ENCODE measurements at places on chromosomes 12 and 14. TPM values are rescaled to one million over a fixed set of nuclear protein-coding genes. Genes with fewer than 3 reads are reported as not detected.

The GLIPR1L2 gene
- total RNA-seq = not detected

The SDR9C7 gene
- 2.9 TPM for total RNA-seq

- no peak for DNase-seq
- no peaks in the 10 kb centered on the region for H3K4me1 ChIP-seq
- no peak overlapping the region for H3K27ac ChIP-seq
- H3K36me3 ChIP-seq = no peaks in the 10 kb centered on the region
- no peak overlapping the region for H3K4me3 ChIP-seq
Measured at GRCh38 chr14:35218963-35219362, 73.2 kb upstream of the PSMA6 start.

GRCh38 chr12:66025477-66025876, 105.1 kb downstream of the LLPH start:
- no peak overlapping the region for H3K27ac ChIP-seq
- H3K4me3 ChIP-seq = no peak overlapping the region
- H3K4me1 ChIP-seq = no peaks in the 10 kb centered on the region
- DNase-seq = no peak
- no peaks in the 10 kb centered on the region for H3K27me3 ChIP-seq

The DHRS7 gene
- 43.1 TPM for total RNA-seq

GRCh38 chr14:54338696-54339317, 58.0 kb upstream of the CDKN3 start:
- no peaks in the 10 kb centered on the region for H3K36me3 ChIP-seq
- no peak overlapping the region for H3K27ac ChIP-seq
- H3K4me1 ChIP-seq = no peaks in the 10 kb centered on the region
- DNase-seq = no peak

- no peaks in the 10 kb centered on the region for H3K27me3 ChIP-seq
- no peak overlapping the region for H3K4me3 ChIP-seq
- H3K4me1 ChIP-seq = peaks cover 43% of the 10 kb centered on the region
- no peak overlapping the region for H3K27ac ChIP-seq
- H3K36me3 ChIP-seq = peaks cover 37% of the 10 kb centered on the region
Measured at GRCh38 chr12:116929885-116930284, 19.1 kb downstream of the FBXW8 start.

- DNase-seq = no peak
- no peaks in the 10 kb centered on the region for H3K4me1 ChIP-seq
- no peak overlapping the region for H3K4me3 ChIP-seq
- no peaks in the 10 kb centered on the region for H3K27me3 ChIP-seq
- H3K27ac ChIP-seq = no peak overlapping the region
Measured at GRCh38 chr12:131637986-131638385, 72.9 kb upstream of the SFSWAP start.

DNA sequence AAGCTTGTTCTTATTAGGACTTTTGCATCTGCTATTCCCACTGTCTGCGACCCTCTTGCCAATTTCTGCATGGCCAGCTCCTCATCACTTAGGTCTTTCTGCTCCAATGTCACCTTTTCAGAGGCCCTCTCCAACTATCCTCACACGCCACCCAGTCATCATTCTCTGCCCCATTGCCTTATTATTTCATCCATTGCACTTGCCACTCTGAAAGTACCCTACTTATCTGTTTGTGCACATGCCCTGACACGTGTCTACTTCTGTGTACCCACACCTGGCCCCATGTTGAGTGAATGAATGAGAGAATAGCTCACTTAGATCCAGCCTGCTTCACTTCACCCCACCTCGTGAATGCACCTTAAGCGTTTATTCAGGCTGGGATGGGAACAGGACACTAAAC, 218.7 kb upstream of the TBX3 start:
- no peak overlapping the region for H3K27ac ChIP-seq
- H3K4me1 ChIP-seq = no peaks in the 10 kb centered on the region
- H3K27me3 ChIP-seq = no peaks in the 10 kb centered on the region
- no peak for DNase-seq

The KITLG gene
- 33.0 TPM for total RNA-seq

The FGD6 gene
- 19.1 TPM for total RNA-seq

The USP5 gene
- 51.3 TPM for total RNA-seq

The RFX4 gene
- not detected for total RNA-seq

The GOLGA3 gene
- 62.2 TPM for total RNA-seq

- no peak for DNase-seq
- H3K4me1 ChIP-seq = no peaks in the 10 kb centered on the region
- no peak overlapping the region for H3K27ac ChIP-seq
- no peak overlapping the region for H3K4me3 ChIP-seq
- no peaks in the 10 kb centered on the region for H3K27me3 ChIP-seq
Measured at GRCh38 chr12:39319180-39319579, 123.7 kb downstream of the KIF21A start.

GRCh38 chr12:32366714-32367113, 32.6 kb upstream of the FGD4 start:
- H3K36me3 ChIP-seq = no peaks in the 10 kb centered on the region
- H3K27me3 ChIP-seq = no peaks in the 10 kb centered on the region
- H3K4me1 ChIP-seq = no peaks in the 10 kb centered on the region
- H3K27ac ChIP-seq = no peak overlapping the region

The AKAP6 gene
- 16.0 TPM for total RNA-seq

DNA sequence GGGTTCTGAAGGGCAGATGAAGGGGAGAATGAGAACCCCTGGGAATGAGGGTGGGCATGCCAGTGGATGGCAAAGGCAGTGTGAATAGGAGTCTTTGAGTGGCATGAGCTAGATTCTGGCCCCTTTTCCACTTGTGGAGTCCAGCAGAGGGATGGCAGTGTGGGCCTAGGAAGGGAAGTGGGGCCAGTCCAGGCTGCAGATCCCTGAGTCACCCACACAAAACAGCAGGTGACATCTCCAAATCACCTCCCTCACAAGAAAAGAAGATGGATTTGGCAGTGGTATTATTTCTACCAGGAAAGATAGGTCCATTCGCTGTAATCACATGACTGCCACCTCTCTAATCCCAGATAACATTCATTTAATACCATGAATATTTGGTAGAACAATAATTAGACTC, 151.3 kb downstream of the TTC7B start:
- no peak overlapping the region for H3K27ac ChIP-seq
- H3K27me3 ChIP-seq = no peaks in the 10 kb centered on the region
- no peak overlapping the region for H3K4me3 ChIP-seq
- no peaks in the 10 kb centered on the region for H3K4me1 ChIP-seq
- peaks cover 10% of the 10 kb centered on the region for H3K36me3 ChIP-seq

The APOF gene
- not detected for total RNA-seq

GRCh38 chr12:123393747-123394146, 9.8 kb downstream of the KMT5A start:
- no peak overlapping the region for H3K27ac ChIP-seq
- H3K36me3 ChIP-seq = peaks cover 52% of the 10 kb centered on the region
- H3K27me3 ChIP-seq = no peaks in the 10 kb centered on the region
- no peak for DNase-seq
- H3K4me3 ChIP-seq = no peak overlapping the region
- H3K4me1 ChIP-seq = peaks cover 35% of the 10 kb centered on the region

GRCh38 chr12:80937391-80938238, at the start of gene LIN7A:
Gene LIN7A (minus strand): TSS chr12:80937934. CDS start chr12:80937722, 212 bp downstream.
- no peaks in the 10 kb centered on the region for H3K27me3 ChIP-seq
- H3K27ac ChIP-seq = peak within 1 kb of the TSS; percentile 60

Data from esophagus squamous epithelium (tissue), 5 donors.